Astrocyte (in vitro differentiated cells and primary cell): ENCODE measurements at places on chromosomes 1 and 21. TPM values are rescaled to one million over a fixed set of nuclear protein-coding genes. Genes with fewer than 3 reads are reported as not detected.

- no peak for DNase-seq
Measured at GRCh38 chr1:172544481-172545104, 11.6 kb downstream of the SUCO start.

DNA sequence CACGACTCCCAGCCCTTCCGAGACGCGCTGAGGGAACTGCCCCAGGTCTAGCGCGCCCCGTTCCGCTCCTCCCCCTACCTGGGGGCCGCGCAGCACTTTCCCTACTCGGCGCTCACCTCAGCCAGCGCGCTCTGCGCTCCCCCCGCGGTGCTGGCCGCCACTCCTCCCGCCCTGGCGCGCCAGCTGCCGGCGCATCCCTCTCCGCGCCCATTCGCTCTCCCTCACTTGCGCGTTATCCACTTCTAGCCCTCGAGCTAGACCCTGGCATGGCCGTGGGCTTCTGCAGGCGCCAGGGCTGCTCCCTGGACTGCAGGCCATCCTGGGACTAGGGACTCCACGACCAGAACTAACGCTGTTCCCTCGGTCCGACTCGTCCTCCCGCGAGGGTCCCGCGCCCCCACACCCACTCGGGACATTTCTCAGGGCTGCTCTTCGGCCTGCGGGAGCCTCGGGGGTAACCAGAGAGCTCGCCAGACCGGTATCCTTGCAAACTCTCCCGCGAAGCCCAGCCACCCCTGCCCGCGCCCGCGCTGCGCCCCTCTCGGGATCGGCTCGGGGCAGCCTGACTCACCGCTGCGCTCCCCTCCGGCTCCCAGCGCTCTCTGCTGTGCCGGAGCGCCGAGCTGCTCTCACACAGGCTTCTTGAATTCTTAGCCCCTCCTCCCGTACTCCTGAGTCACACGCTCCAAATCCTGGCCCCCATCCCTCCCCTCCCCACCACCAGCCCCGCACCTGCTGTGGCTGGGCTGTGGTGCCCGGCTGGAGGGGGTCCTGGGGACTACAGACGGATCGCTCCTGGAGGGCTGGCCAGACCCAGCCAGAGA, at the start of gene NGF:
Gene NGF, minus strand, starts transcription at position 617 of the 824 bp plus-strand sequence. CDS start 51,454 bp downstream, outside the sequence.
- DNase-seq, result peak; percentile 69

DNA sequence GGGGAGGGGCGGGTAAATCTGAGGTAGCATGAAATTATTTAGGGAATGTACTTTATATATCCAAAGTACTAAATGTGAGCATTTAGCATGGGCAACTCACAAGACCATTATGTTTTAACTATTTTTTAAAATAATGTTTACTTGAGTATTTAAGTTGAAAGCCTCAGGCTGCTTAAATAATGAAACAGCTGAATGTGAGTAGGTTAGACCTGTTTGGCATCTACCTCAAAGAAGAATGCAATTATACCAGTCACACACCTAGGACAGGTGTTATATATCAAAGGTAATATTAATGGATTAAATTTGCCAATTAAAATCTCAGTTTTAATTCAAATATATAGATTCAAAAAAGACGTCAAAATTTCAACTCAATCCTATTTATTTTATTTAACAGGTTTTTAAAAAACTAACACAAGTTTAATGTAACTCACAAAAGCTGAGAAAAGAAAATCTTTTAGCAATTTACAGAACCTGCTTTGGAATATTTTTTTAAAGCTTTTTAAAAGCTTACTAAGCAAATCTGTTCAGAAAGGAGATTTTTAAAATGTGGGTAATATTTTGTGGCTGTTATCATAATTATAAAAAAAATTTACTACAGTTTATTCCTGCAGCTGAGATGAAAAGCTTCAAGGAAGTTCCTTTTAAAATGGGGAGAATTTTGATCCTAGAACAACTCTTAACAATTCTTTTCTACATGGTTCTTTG, 104.6 kb upstream of the LBR start:
- DNase-seq, result no peak

DNA sequence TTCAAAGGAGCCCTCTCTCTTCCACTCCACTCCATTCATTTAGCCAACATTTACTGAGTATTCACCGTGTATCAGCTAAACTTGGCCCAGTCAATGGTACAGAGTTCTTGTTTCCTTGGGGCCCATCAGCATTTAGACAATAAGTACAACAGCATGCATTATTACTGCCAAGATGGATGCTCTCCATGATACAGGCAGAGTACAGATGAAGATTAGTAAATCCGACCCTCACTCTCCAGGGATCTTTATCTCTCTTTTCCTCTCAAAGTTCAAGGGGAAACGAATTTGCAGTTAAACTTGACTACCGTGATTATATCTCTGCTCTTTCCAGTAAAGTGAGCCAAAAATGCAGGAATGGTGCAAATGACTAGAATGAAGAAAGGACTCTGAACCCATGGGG, 184.6 kb upstream of the DUSP10 start:
- DNase-seq, result no peak

GRCh38 chr1:55425310-55425930, 210.3 kb upstream of the USP24 start:
- no peak for DNase-seq

SUSD4 gene
- 9.2 and 18.8 TPM in 2 replicates for total RNA-seq

HPDL gene
- total RNA-seq, result 0.61 and 0.70 TPM in 2 replicates

GRCh38 chr1:90561911-90562310, 155.2 kb downstream of the BARHL2 start:
- DNase-seq, result no peak

DNA sequence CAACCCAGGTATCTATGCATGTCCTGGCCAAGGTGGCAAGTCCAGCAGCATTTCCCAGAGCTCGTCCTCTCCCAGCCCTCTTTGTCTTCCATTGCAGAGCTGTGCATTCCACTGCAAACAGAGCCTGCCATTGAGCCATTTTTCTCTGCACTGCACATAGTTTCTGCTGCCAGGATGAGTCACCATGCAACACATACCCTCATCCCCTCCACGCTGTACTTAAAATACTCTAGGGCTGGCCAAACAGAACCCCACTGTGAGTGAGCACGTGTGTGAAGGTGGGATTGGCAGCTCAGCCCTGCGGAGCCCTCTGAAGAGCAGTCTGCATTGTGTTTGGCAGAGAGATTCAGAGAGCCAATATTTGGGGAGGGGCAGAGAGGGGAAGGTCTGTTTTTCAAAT, 3.9 kb upstream of the ATP1B1 start:
- peak; percentile 87 for DNase-seq

DNA sequence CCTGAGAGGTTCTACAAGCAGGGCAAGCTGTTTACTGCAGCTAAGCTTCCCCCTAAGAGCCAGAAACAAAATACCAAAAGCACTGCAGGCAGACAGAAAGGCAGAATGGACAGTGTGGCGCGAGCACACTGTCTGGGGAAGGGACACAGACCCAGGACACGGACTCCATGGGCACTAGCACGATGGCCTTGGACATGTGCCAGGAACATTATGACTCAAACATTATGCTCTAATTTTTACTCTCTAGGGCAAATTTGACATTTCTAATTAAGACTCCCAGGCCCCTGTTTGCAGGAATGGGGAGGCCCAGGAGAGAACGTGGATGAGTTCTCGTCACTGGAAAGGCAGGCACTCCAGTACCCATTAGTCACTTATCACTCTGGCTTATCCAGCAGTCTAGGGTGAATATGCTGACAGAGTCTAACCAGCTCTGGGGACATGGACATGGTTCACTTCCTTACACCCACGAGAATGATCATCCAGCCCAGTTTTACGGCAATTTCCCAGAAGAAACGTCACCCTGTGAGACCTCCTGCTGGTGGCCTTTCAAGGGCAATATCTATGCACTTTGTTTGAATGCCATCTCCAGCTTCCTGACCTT, 45.1 kb downstream of the CAPN8 start:
- no peak for DNase-seq

- DNase-seq, result no peak
Measured at GRCh38 chr1:224375059-224375458, 18.4 kb downstream of the CNIH4 start.

GRCh38 chr1:215282557-215282956, 200.0 kb downstream of the KCNK2 start:
- DNase-seq, result peak; percentile 25

- DNase-seq, result no peak
Measured at GRCh38 chr1:27118440-27118689, 36.6 kb downstream of the SLC9A1 start.

DNA sequence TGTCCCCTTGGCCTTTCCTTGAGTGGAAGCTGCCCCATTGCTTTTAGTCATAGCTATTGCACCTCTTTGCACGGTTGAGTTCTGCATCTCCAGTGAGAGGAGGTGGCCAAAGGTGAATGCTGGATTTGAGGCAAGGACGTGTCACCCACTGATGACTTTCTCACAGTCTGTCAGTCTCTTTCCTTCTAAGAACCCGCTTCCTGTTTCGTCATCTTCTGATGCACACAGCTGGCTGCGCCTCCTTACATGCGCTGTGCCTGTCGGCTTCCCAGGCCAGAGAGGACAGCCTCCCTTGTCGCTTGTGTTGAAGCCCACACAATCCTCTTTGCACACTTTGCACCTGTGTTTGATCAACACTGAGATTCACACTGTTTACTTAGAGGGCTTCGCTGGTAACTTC, 41.8 kb upstream of the PWP2 start:
- peak; percentile 9 for DNase-seq

- DNase-seq, result no peak
Measured at GRCh38 chr21:27077501-27077900, 110.6 kb upstream of the ADAMTS5 start.

DNA sequence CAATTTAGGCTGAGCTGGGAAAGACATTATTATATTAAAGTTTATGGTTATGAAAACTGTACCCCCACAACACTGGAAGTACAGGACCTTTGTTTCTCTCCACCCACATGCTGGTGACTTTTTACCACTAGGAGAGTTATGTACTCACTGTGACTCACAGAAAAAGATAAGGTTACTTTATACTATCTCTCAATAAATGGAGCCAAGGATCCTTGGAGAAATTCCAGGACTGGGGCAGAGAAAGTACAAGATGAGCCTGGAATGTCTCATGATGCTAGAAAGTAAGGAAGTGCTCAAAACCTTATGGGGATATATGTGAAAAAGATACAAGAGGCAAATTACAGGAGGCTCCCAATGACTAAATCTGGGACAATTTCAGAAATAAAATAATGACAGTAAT, 63.9 kb upstream of the C1orf105 start:
- peak; percentile 82 for DNase-seq

- DNase-seq, result no peak
Measured at GRCh38 chr1:68703921-68704354, 207.1 kb upstream of the DEPDC1 start.
